ENCODE measurements at places on chromosomes 16 and 17.

GRCh38 chr17:2191227-2191626 lies 112.4 kb downstream of the SMG6 start:
- DNase-seq: no peak

DNA sequence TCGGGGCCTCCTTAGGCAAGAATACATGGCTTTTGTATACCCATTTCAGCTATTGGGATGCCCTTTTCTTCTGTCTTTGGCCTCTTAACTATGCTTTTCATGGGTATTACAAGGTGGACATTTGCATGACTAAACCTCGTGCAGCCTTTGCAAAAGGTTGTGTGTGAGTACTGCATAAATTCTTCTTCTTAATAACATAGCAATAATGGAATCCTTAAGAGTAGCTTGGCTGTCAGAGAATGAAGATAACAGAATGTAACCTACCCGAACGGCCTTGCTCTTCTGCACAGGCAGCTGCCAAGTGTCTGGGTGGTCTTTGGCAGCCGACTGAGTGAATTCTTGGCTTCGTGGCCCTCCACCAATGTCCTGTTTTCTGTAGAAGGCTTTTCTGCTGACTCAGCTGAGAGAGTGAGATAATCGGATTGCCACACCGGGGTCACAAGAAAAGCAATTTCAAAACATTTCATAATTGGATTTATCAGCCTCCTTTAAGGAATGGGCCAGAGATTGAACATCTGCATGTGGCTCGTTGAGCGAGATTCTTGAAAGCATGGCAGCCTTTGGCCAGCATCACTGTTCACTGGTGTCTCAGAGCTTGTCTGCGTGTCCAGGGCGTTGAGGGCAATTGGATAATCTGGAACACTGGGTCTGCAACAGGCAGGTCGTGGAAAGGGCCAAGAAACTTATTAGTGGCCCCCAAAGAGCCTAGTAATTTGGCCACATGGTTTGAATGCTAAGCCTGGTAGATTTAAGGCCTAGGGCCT lies 13.4 kb downstream of the IRF8 start:
- peak; percentile 74 for DNase-seq

DNA sequence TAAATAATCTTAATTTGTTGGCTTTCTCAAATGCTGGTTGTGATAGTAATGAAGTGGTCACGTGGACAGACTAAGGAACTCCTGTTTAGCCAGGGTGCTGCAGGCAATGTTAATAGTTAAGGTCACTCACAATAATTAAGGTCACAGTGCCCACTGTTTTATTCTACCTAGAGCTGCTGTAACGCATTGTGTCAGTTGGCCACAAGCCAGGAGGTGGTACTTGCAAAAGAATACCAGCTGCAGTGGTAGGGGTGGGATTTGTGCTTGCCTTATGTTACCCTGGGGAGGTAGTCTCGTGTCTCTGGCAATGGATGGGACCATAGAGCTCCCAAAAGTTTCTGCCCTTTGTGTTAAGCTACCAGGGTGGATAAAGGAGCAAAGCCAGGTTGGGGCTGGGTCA lies 969.1 kb upstream of the CDH8 start:
- no peak for DNase-seq

DNA sequence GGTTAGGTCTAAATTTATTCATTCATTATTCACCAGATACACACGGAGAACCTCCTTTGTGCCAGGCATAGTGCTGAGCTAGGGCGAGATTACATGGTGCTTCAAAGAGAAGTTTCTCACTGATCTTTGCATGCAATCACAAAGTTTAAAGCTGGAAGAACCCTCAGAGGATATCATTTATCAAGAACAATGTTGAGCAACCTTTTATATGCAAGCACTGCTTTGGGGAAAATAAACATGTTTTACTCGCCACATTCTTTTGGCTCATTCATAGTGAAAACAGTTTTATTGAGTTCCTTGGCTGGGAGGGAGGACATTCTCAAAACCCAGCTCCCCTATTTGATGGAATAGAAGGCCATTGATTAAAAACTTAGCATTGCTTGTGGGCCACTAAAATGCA lies 49.8 kb upstream of the XYLT1 start:
- DNase-seq: peak; percentile 78

- no peak for DNase-seq
Measured at GRCh38 chr17:73118951-73119391, 26.5 kb upstream of the SLC39A11 start.

GRCh38 chr17:41785859-41786226 lies 668 bp downstream of the JUP start:
- no peak for DNase-seq

GRCh38 chr16:50185005-50185505 lies 31.9 kb downstream of the TENT4B start:
- DNase-seq: peak; percentile 81

- DNase-seq: no peak
Measured at GRCh38 chr16:72442385-72443158, 270.6 kb upstream of the PMFBP1 start.

DNA sequence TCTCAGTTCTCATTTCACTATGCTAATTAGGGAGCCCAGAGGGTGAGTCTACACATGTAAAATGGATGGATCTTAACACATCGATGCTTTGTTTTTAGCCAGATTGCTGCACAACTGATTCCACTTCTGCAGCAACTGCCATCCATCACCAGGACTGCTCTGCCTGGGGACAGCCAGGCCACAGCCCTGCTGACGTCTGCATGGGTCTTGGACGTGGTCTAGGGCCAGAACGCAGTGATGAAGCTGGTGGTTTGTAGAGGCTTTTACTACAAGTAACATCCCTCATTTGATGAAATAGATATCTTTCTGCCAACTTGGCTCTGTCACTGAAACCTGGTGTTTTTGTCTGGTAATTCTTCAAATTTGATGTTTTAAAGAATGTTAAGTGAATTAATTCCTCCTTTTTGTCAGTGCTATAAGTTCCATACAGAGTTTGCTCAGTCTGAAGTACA lies 50.6 kb downstream of the MARCHF10 start:
- DNase-seq: no peak

DNA sequence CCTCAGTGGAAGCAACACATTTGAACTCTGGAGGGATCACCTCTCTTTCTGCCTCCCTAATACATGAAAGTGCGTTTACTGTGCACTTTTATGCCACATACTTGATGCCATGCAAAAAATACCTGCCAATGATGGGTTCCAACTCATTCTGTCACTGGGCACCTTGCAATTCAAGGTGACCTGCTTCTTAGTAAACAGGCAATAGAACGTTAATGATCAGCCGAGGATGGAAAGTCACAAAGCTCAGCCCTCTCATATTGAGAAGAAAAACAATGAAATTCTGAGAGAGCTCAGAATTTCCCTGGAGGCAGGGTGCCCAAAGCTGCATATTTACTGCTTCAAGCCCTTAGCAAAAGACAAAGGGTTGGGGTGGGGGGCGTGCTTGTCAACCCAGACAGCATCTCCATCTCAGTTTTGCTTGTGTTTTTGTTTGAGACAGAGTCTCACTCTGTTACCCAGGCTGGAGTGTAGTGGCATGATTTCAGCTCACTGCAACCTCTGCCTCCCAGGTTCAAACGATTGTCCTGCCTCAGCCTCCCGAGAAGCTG lies 23.2 kb downstream of the LITAF start:
- DNase-seq: no peak

- DNase-seq: no peak
Measured at GRCh38 chr16:28543072-28543471, 4.3 kb upstream of the NUPR1 start.

DNA sequence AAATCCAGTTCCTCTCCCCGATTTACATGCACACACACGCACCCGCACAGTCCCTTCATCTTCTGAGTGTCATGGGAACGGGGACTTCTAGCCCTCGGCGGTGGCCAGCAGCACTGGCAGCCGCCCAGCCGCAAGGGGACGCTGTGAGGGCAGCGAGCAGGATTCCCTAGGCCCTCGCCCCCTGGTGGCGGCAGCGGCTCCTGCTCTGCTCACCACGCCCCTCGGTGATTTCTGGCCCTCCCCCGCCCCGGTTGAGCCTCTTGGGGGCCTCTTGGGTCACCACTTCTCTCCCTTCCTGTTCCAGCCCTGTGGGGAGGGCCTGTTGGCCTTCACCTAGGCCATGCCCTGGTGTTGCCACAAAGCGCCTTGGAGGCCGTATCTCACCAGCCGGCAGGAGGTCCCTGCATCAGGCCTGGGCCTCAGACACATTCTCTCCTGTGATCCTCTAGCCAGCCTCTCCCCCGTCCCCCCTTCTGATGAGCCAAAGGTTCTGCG lies 75.2 kb upstream of the KSR1 start:
- peak; percentile 39 for DNase-seq
